ENCODE measurements at places on chromosomes 4 and X. TPM values are rescaled to one million over a fixed set of nuclear protein-coding genes. Genes with fewer than 3 reads are reported as not detected.

Gene TMEM35A
- not detected for total RNA-seq

Gene STBD1
- total RNA-seq, result 0.29 TPM

GRCh38 chr4:54516556-54517215 is 141.1 kb upstream of the KIT start:
- no peak for DNase-seq

DNA sequence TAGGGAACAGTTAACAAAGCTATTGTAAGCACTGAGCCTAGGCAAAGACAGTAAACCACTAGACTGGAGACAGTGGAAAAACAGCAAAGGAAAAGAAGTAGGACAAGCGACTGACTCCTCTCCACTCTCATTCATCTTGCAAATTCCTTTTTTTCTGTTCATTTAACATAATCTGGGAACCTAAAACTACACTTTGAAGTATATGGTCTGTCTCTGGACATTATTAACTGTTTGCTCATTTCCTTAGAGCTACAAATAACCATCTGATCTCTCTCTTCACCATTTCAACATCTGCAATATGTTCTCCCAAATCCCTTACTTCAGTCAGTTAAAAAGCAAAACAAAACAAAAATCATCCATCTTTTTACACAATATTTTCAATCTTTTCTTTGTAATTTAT is 642 bp downstream of the HMGN5 start:
- DNase-seq, result peak; percentile 1

DNA sequence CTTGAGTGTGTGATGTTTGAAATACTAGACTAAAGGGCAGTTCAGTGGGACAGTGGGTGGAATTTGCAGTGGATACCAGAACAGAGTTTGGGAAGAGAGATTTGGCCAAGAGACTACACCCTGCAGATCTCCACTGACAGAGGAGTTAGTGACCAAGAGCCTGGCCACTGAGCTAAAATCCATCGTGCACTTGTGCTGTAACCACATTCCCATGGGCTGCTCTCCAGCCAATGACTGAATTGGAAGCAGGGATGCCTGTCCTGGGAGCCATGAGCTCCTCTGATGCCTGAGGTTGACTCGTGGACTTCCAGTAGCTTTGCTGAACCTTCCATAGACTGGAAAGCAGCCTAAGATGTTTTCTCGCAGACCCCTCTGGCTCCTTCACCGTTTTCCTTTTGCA is 296.1 kb downstream of the TRIML1 start:
- no peak for DNase-seq

DNA sequence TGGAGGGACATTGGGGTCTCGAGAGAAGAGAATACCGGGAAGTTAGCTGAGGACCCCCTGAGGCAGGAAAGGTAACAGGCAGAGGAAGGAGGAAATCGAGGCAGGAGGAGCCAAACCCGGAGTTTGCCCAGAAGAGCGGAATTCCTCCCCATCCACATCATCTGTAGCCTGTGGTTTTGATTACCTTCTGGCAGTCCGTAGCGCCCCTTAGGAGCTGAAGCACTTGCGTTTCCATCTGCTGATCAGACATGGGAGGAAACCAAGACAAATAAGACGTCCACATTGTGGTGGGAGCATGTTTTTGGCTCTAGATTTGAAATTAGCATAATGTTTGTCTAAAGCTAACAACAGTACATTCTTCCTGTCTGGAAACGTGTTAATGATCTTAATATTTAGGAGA is 26.8 kb upstream of the HMX1 start:
- no peak for DNase-seq

Gene HHIP
- 0.05 TPM for total RNA-seq

DNA sequence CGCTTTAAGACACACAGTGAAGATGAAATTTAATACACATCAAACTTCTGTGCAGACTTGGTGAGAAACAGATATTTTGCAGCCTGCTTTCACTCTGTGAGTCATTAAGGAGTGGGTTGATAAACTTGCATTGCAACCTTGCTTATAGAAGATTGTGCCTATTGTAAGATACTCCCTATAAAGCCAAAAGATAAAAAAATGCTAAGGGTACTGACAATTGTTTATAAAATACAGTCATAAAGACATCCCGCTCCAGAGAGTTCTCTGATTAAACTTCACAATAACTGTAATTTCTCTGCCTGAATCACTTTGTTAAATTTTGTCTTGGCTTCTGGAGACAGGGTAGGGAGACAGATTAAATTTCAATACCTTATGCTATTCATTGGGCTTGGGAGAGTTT is 49.1 kb downstream of the GALNT7 start:
- DNase-seq, result no peak

- peak; percentile 77 for DNase-seq
These were observed 114.4 kb downstream of the GLRA3 start for GRCh38 chr4:174714393-174715211.

DNA sequence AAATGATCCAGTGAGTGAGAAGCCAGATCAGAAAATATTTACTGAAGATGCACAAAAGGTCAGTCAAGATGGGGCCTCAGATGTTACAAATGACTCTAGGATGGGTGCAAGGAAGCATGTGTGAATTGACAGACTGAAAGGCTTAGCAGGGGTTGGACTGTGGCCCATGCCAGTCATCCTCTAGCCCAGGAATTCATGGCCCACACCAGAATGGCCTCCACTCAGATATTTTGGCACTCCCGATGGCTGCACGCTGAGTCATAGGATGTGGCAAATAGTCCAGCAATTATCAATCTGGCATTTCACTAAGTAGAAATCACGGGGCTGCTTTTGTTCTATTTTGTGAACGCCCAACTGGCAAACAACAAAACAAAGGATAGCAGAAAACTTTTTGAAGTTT is 406.5 kb downstream of the IQCM start:
- peak; percentile 72 for DNase-seq

Gene FGF13
- 24.2 TPM for total RNA-seq

DNA sequence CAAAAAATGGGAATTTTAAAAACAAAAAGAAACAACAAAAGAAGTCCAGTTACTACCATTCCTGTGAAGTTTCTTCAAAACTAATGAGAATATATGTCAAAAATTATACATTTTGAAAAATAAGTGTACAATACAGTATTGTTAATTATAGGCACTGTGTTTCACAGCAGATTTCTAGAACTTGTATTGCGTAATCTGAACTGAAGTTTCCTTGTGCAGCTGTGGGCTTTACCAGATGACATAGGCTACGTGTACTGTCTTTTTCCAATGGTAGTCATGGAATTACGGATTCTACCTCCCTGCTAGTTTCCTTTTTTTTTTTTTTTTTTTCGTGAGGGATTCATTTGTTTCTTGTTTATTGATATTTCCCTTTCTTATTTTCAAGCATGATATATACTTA is 113.8 kb upstream of the GABRA2 start:
- peak; percentile 64 for DNase-seq

DNA sequence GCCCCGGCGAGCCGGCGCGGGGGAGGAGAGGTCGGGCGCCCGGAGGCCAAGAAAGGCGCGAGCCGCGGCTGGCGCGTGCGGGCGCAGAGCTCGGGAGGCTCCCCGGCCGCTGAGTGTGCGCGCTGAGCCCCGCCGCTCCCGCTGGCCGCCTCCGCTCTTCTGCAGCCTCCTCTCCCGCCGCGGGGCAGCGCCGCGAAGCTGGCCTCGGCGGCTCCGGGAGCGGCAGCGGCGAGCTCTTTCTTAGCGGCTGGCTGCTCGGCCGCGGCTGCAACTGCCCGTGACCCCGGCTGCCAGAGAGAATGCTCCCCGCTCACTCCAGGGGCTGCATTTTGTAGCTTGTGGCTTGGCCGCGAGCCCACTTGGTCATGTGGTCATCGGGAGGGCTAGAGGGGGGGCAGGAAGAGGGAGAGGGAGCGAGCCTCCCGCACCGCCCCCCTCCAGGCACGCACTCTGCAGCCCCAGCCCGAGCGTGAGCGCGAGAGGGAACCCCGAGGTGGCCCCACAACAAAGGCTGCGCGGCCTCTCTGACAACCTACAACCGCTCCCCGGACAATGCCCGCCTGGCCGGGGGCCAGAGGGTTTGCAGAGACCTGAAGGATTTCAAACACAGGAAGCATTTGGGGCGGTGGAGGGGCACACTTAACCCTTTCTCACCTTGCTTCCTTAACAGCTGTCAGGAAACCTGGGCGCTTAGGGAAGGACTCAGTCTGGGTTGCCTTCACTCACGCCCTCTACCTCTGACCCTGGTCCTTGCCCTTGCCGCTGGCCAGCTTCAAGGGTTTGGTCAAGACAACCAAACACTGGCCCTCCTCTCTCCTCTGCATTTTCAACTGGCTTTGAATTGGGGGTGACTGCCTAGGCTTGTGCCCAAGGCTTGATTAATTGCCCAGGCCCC is at the start of gene APLN:
Gene APLN (minus strand): TSS at position 305 of the 895 bp plus-strand sequence. CDS start 326 bp downstream, outside the sequence.
- no peak for DNase-seq

DNA sequence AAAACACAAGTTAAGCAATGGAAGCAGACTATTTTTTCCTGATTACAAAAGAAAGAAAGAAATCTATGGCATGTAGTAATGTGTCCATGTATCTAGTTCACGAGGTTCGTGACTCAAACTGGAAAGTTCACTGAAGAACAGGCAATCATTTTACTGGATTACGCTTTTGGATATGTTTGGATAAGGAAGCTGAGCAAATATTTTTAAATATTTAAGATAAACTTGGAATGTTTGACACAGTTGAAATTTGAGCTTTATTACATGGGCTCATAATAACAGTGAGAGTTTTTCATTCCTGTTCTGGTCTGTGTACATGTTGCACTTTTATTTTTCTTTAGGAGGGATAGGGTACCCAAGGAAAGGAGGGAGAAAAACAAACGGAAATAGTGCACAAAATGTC is 244.2 kb upstream of the GK2 start:
- DNase-seq, result no peak

GRCh38 chr4:25823632-25824031 is 39.2 kb downstream of the SEL1L3 start:
- no peak for DNase-seq

DNA sequence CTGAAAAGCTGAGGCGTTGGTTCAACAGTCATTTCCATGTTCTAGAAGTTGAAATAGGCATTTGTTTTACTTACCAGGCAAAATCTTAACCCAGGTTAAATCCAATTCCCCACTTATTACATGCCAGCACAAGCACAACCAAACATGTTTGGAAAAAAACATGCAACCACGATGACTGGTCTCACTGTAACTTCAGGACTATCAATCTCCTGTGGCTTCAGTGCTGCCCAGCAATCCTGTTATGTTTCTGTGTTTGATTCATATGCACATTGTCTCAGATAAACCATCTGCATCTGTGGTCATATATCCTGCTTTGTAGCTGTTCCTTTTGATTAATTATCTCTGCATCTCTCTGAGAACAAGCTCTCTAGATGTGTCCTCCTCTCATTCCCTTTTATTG is 28.3 kb downstream of the PRDM8 start:
- no peak for DNase-seq

DNA sequence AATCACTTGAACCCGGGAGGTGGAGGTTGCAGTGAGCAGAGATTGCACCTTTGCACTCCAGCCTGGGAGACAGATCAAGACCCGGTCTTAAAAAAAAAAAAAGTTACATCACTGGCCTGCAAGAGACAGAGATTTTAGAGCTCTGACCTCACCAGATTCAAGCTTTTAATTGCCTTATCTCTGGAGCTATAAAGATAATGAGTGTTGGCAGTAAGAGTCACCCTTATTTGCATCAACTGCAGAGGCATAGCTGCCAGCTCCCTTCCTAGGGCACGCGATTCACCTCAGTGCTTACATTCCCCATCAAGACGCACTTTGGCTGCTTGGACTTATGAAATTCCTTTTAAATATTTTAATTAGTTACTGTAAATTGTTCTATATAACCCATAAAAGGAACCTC is 12.5 kb upstream of the SPATA4 start:
- DNase-seq, result no peak

Gene ACE2
- not detected for total RNA-seq

DNA sequence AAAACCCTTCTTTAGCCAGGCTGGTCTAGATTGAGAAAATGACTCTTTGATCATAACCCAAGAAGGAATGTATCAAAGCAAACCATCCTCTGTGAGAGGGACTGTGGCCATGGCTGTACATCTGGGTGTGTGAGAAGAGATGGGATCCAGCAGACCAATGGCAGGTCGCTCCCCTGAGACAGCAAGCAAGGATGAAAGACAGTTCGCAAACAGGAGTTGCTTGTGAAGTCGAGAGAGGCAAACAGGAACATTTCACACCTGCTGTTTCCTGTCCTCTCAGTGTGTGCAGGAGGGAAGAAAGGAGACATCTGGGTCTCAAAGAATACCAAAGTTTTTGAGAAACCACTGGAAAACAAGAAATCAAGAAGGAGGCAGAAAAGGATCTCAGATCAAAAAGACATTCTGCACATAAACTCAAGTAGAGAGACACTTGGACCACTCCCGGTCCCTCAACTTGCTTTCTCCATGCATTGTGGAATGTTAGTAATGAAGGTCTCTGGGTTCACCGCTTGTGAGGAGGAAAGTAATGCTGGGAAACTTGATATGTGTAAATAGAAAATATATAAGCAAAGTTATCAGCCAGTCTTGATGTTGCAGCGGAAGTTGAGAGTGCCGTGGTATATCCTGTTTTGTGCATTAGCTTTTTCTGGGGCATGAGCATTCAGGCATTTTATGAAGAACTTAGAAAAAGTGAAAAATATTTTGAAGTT is 327.5 kb downstream of the BMPR1B start:
- no peak for DNase-seq

Gene YY2
- 2.4 TPM for total RNA-seq

Measured in SK-MEL-5 (cell line).